ENCODE measurements at places on chromosomes 5 and 9.

DNA sequence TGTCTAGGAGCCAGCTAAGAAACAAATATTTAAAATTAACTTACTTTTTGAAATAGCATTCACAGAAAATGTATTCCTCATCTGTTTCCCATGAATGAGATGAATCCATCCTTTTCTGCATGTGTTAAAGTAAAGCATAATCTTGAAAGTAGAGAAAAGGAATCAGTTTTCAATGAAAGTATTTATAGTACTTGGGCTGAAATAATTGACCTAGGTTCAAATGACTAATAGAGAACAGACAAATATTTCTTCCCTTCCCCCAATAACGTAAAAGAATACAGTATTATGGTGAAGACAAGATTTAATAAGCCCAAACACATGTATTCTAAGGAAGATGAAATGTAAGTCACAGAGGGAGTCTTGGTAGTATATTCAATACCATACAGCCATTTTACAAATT lies 403.5 kb downstream of the ZNF608 start:
- no peak for DNase-seq

DNA sequence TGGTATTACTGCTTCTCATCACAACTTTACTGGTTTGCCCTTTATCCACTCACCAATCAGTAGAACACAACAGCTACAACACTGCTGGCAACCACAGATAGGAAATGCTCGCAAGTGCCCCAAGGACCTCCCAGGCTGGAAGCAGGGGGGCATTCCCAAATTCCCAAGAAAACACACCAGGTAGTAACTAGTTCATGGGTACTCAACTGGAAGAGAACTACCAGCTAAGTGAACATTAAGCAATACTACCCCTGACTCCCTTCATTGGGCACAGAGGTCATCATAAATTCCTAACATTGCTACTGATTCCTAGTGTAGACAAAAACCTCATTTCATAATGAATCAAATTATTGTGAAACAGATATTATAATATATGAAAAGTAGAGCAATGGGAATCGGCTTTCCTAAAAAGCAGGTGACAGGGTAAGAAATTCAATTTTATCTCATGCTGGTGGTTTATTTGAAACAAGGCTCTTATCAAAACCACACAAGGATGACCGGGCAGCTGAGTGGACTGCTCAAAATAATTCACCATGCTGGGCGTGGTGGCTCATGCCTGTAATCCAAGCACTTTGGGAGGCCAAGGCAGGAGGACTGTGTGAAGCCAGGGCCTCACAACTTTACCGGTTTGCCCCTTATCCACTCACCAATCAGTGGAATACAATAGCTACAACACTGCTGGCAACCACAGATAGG lies 81.6 kb downstream of the TLE1 start:
- no peak for DNase-seq

- no peak for DNase-seq
Measured at GRCh38 chr5:16841416-16841815, 94.7 kb downstream of the MYO10 start.

- DNase-seq, result no peak
Measured at GRCh38 chr9:35322075-35322885, 160.5 kb downstream of the UNC13B start.

- DNase-seq, result no peak
Measured at GRCh38 chr5:67679184-67679841, 482.7 kb upstream of the CD180 start.

GRCh38 chr9:20289423-20290010 lies 332.8 kb downstream of the MLLT3 start:
- DNase-seq, result no peak

- no peak for DNase-seq
Measured at GRCh38 chr5:1448511-1449011, 3.3 kb upstream of the SLC6A3 start.

GRCh38 chr5:151075698-151076331 lies 5.0 kb downstream of the TNIP1 start:
- no peak for DNase-seq

DNA sequence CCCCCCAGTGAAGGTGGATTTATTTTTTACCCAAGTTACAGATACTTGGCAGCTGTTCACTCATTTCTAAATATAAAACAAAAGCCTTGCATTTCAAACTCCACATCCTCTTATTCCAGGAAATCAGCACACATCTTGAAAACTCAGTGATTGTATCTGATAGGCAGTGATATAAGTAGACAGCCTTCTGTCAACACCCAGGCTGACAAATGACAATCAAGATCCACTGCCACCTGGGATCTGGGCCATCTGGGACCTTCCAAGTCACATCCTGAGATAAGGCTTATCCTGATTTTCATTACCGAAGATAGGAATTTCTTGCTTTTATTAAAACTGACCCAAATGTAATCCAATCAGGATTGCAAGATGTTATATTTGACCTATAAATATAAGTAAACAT lies 201.3 kb upstream of the PUM3 start:
- no peak for DNase-seq

- DNase-seq, result no peak
Measured at GRCh38 chr9:124858330-124859046, 3.3 kb downstream of the RPL35 start.

DNA sequence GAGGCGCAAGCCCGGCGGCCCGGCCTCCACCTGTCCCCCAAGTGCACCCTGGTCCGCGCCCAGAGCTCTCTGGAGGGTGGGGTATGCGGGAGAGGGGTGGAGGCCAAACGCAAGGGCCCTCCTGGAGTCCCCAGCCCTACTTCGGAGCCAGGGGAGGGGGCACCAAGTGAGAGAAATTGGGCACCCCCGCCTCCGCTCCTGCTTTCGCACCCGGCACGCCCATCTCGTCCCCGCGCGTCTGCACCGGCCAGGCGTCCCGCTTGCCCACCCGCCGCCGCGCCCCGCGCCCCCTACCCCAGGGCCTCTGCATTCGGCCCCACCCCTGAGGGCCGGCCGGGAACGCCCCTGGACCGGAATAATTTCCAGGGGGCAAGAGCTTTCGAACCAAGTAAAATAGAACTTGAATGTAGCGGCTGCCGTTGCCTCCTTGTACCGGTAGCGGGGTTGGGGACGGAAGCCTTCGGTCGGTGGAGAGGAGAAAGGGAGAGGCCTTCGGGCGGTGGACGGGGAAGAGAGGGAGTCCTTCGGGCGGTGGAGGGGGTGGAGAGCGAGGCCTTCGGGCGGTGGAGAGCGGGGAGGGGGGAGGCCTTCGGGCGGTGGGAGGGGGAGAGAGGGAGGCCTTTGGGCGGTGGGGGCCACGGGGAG lies 694 bp upstream of the PHPT1 start:
- no peak for DNase-seq

GRCh38 chr5:159133041-159133741 lies 33.5 kb upstream of the EBF1 start:
- DNase-seq, result no peak

GRCh38 chr5:58800861-58801540 lies 218.1 kb downstream of the RAB3C start:
- DNase-seq, result no peak

DNA sequence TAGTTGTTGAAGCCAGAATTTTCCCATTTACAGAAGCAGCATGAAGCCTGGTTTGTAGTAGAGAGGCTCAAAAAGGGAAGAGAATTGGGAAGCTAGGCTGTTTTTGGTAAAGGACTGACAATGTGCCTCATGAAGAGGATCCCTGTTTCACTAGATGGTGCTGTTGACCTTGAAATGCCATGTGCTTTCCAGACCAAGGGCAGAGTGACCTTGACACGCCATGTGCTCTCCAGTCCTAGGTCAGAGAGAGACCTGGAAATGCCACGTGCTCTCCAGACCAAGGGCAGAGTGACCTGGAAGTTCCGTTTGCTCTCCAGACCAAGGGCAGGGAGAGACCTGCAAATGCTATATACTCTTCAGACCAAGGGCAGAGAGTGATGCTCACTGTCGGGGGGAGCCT lies 32.0 kb downstream of the UNC13B start:
- DNase-seq, result no peak

- DNase-seq, result no peak
Measured at GRCh38 chr5:112472614-112473013, 53.5 kb upstream of the EPB41L4A start.

- DNase-seq, result no peak
Measured at GRCh38 chr9:85056203-85056572, 386.7 kb downstream of the NTRK2 start.

- DNase-seq, result no peak
Measured at GRCh38 chr5:169423580-169424278, 122.8 kb upstream of the SLIT3 start.

DNA sequence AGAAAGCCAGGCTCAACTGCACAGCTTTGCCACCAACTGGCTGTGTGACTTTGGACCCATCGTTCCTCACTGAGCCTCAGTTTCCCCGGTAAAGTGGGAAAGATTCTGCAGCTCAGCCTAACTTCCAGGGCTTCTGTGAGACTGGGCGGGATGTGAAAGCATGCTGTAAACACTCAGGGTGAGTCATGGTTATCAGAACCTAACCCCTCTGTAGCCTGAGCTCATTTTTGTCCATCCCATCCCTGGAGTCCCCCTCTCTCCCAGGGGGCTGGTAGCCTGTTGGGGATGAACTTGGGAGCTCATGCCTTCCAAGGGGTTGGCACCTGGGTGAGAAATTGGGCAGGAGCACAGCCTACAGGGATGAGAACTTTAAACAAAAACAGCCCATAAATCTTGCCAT lies 2.3 kb downstream of the CCDC69 start:
- no peak for DNase-seq

- DNase-seq, result no peak
Measured at GRCh38 chr5:112203229-112203628, 215.8 kb downstream of the EPB41L4A start.

DNA sequence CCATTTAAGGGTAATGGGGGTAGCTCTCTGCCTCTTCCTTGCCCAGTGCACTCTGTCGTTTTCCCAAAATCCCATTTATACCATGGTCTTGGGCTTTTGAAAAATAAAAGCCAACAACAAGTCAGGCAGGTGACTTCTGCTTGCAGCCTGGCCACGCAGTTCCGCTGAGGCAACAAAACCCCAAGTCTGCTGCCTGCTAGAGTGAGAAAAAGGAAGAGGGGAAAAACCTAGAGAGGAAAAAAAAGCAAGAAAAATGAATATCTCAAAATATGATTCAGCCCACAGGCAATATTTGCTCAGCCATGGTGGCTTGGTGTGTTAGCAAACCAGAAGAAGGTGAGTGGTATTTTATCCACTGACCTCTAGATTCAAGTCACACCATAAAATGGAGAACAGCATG lies 148.2 kb upstream of the FSTL4 start:
- DNase-seq, result no peak

DNA sequence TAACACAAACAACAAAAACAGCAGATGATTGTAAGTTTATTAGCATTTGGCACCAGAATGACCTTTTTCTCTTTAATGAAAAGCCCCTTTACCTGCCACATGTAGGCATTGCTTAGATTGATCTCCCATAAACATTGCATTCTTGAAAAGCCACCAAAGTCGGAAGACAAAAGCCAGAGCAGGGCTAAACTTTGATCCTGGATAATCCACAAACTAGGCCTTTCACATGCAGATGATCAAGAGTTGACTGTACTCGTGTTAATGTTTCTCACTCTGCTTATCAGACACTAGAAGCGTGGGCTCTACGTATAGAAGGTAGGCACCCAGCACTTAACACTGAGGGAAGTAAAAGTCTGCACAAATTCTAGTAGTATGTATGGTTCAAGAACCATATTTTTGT lies 21.0 kb upstream of the PHF2 start:
- no peak for DNase-seq
